ENCODE measurements at places on chromosomes 16 and 17. TPM values are rescaled to one million over a fixed set of nuclear protein-coding genes. Genes with fewer than 3 reads are reported as not detected.

Gene AXIN2
- total RNA-seq = 1.4 TPM

Gene CCL18
- total RNA-seq = not detected

Gene PRRT2
- total RNA-seq = 0.25 TPM

Gene ADAD2
- 0.44 TPM for total RNA-seq

Gene ADCY7
- 1.8 TPM for total RNA-seq

Gene HEATR9
- total RNA-seq = not detected

Gene ABCC11
- total RNA-seq = not detected

Gene ZNF19
- total RNA-seq = 2.1 TPM

Gene SDR42E2
- not detected for total RNA-seq

Gene HCFC1R1
- total RNA-seq = 3.8 TPM

Gene SPATA22
- not detected for total RNA-seq

Gene AARSD1
- total RNA-seq = 14.4 TPM

Gene CCR7
- total RNA-seq = 0.16 TPM

Gene RBL2
- 45.5 TPM for total RNA-seq

Gene KDM8
- total RNA-seq = 4.5 TPM

Gene HIRIP3
- 6.6 TPM for total RNA-seq

Gene SEPTIN1
- total RNA-seq = not detected

Gene DPEP3
- total RNA-seq = not detected

Gene SRL
- 0.06 TPM for total RNA-seq

Gene NPIPB6
- not detected for total RNA-seq

Gene AIPL1
- total RNA-seq = not detected

Gene PLA2G10
- total RNA-seq = not detected

Gene IKZF3
- total RNA-seq = not detected

Gene CIAO2B
- total RNA-seq = 131 TPM

Gene ABCA9
- total RNA-seq = 3.4 TPM

Gene NPTX1
- total RNA-seq = 0.16 TPM

Gene MEFV
- 0.13 TPM for total RNA-seq

Gene TSPOAP1
- total RNA-seq = not detected

Gene KRT32
- total RNA-seq = not detected

Gene TMEM235
- 0.16 TPM for total RNA-seq

Gene NAT9
- total RNA-seq = 46.3 TPM

Gene FBXO39
- total RNA-seq = 7.1 TPM

Gene KIF19
- 11.3 TPM for total RNA-seq

Gene PYDC1
- not detected for total RNA-seq
